A549 treated with GW870086 at 1 μM for 4 hours (cell line): ENCODE measurements at places on chromosomes 16 and 17. TPM values are rescaled to one million over a fixed set of nuclear protein-coding genes. Genes with fewer than 3 reads are reported as not detected.

The CCL8 gene
- total RNA-seq = 0.12 TPM in 1 of 5 replicates, not detected in the others

The FNDC8 gene
- total RNA-seq = not detected in 5 replicates

The IRX5 gene
- 1.4 to 2.2 TPM (median 1.9 TPM) in 5 replicates for total RNA-seq

The SUZ12 gene
- 18.9 to 30.7 TPM (median 27.3 TPM) in 5 replicates for total RNA-seq

The SMIM5 gene
- 0.54 to 1.1 TPM (median 0.86 TPM) in 5 replicates for total RNA-seq

The TTYH2 gene
- total RNA-seq = 1.9 to 2.3 TPM (median 2.1 TPM) in 5 replicates

The CTF1 gene
- total RNA-seq = 0.13 to 0.39 TPM (median 0.23 TPM) in 4 of 5 replicates, not detected in the other
